ENCODE measurements at places on chromosomes 5 and 9.

DNA sequence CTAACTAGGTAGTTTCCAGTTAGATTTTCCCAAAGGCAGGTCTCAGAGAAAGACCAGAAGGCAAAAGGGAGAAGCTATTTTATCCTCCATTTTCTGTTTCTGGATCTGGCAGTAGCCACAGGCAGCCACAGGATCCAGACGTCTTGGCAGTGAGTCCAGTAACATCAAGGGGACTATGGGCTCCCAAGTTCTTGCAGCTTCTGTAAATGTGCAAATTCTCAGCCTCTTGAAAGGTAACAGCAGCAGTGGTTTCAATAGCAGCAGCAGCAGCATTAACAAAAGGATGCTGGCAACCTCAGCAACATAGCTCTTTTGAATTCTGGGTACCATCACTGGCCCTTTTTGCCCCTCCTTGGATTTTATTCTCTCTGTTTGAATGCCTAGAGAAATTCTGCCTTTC, 27.1 kb upstream of the IL33 start:
- no peak for ATAC-seq

- no peak for ATAC-seq
These were observed 9.2 kb downstream of the STC2 start for GRCh38 chr5:173318881-173319620.

- no peak for ATAC-seq
These were observed 35.0 kb downstream of the SLC1A3 start for GRCh38 chr5:36641431-36641830.

GRCh38 chr9:69549310-69550202, 122.6 kb downstream of the APBA1 start:
- no peak for ATAC-seq

DNA sequence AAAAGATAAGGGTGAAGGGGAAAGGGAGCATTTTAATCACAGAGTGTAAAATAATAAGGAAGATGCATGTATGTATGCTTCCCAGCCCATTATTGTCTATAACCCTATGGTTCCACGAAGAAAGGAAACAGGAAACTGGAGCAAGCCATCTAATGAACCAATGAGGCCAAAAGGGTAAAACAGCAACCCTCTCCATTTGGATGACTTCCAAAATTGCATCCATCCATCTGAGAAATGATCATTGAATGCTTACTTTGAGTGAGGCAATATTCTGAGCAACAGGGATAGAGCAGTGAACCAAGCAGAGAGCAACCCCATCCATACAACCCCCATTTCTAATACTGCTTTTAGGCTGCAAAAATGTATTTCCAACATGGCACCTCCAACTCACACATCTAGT, 46.9 kb downstream of the ARL15 start:
- no peak for ATAC-seq

Data from gastroesophageal sphincter (tissue), 4 donors.